ENCODE measurements at places on chromosomes 11 and 22.
A peak's percentile ranks its signal among the peaks of the same experiment; 100 is the strongest.

- no peak for DNase-seq
Measured at GRCh38 chr11:63687845-63688244, 6.5 kb downstream of the RTN3 start.

DNA sequence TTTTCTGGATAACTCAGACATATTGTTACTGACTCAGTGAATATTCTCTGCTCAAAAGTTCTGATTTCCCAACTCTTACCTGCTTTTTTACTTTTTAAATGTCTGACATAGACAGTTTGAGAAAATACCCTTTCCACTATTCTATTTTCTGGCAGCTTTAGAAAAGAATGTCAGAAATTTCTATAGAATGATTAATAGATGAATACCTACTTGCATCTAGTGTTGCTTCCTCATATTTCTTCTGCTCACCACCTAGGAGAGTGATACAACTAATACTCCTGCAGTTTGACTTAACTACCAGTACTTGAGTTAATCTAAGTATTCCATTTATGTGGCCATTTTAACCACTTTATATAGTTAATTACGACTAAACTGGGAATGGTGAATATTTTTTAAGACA lies 55.2 kb downstream of the KDM2A start:
- DNase-seq: no peak

GRCh38 chr22:21921184-21921721 lies 31.4 kb downstream of the PPM1F start:
- DNase-seq: no peak

- DNase-seq: no peak
Measured at GRCh38 chr11:69540118-69541000, 58.9 kb downstream of the LINC01488 start.

DNA sequence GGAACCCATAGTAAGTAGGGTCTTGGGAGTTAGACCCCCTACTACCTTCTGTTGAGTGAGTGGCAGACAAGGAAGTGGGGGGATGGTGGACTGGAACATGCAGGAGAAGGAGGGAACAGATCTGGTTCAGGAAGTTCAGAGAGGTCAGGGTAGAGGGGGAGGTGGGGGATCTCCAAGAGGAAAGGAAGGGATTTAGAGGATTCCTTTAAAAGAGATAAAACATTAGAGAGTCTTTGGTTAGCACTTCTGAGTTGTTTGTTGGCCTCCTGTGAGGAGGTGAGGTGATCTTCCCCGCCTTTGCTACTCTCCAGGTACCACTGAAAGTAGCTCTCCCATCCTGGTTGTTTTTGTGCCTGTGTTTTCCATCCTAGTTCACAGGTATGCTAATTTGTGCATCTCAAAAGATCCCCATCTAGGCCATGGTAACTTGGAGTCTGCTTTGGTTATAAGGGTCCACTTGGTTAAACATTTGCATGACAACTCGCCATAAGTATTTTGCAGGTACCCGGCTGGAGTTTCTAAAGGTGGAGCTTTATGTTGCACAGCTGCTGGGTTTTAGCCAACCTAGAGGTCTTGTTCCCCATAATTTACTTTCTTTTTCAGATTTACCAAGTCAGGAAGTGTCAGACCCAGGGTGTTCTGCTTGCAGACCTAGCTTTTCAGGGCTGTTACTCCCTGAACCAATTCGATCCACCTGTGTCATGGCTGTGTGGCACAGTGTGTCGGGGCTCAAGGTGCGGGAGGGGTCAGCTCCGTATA lies 79.3 kb upstream of the SORL1 start:
- no peak for DNase-seq

DNA sequence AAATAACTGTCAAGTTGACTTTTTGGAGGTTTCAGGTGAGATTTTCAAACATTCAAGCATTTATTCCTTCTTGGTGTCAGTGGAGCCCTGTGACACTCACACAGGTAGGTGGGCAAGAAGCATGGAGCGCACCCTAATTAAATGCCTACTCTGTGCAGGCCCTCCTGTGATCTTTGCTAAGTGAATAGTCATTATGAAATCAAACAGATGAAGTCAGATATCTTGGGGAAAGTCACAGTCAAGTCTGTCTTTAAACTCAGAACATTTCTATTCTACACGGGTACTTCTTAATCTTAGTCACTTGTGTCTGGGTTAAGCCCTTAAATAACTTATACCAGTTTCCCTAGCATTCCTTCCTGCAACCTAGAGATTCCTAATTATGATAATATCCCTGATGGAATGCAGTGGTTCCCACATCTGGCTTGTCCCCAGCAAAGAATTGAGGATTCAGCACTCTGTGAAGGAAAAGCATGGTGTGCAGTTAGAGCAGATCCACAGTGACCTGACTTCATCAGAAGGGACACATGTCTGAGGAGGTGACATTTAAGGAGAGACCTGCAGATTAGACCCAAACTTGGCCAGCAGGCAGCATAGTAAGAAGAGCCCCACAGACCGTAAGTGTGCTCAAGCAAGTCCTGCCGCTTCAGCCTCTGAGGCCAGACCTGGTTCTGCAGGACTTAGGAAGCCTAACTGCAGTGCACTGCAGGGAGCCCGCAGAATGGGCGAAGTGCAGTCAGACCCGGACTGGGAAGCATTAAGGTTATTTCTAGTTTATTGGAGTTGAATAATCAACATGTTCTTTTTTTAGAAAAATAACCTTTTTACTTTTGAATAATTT lies 85.3 kb upstream of the GAL start:
- DNase-seq: peak; percentile 36

DNA sequence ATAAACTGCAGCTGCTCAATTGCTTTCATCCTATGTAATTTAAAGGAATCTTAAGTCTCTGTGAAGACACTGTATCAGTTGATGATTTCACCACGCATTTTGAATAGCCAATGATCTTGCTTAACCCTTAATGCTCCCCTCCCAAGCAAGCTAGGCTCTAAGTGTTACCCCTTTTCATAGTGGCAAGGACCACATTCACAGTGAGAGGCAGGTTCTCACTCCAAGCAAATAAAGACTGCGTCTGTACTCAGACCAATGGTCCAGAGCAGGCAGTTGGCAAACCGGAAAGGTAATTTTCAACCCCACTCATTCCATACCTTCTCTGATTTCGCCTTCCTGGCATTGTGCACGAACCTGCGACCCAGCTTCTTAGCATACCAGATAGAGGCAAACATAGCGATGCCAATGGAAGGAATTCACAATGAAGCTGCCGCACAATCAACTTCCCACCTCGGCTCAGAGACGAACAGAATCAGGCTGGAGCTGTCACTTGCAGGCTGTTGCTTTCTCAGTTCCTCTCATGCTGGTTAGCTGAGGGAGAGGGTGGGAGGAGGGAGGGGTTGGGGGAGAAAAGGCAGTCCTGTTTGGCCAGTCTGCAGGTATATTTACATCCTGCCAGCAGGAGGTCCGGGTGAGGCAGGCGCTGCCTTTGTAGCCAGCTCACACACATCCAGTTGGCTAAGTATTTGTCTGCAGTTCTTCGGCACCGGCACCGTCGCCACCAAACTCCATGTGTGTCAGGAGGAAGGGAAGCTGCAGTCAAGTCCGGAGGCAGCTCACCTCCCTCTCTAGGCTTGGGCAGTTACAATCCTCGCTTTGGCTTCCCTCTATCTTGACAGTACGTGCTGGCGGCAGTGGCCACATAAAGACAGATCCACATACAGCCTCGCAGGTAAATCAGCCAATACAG lies 1151.2 kb upstream of the CCDC90B start:
- no peak for DNase-seq

GRCh38 chr11:41954034-41954433 lies 494.6 kb upstream of the LRRC4C start:
- peak; percentile 0 for DNase-seq

DNA sequence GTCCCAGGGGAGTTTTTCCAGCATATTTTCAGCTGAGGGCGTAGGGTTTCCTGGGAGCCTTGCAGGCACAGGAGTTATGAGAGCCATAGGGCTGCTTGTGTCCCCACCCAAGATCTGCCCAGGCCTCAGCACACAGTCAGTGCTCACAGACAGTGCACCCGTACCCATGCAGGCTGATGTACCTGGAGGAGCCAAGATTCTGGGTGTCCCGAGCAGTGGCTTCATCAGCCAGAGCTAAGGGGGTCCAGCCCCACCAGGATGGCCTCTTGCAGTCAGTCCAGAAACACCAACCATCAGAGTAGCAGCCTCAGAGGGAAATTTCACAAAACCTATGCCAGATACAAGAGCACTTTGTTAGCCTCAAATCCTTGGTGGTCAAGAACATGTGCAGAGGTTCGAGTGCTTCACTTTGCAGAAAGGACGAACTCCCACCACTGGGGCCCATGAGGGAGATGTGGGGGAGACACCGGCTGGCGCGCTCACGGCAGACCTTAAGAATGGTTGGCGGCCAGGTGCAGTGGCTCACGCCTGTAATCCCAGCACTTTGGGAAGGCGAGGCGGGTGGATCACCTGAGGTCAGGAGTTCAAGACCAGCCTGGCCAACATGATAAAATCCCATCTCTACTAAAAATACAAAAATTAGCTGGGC lies 43.8 kb upstream of the RTL6 start:
- no peak for DNase-seq

- DNase-seq: peak; percentile 97
Measured at GRCh38 chr11:46242952-46243795, 34.3 kb upstream of the CREB3L1 start.

GRCh38 chr11:87304412-87304811 lies 266.7 kb downstream of the TMEM135 start:
- no peak for DNase-seq

DNA sequence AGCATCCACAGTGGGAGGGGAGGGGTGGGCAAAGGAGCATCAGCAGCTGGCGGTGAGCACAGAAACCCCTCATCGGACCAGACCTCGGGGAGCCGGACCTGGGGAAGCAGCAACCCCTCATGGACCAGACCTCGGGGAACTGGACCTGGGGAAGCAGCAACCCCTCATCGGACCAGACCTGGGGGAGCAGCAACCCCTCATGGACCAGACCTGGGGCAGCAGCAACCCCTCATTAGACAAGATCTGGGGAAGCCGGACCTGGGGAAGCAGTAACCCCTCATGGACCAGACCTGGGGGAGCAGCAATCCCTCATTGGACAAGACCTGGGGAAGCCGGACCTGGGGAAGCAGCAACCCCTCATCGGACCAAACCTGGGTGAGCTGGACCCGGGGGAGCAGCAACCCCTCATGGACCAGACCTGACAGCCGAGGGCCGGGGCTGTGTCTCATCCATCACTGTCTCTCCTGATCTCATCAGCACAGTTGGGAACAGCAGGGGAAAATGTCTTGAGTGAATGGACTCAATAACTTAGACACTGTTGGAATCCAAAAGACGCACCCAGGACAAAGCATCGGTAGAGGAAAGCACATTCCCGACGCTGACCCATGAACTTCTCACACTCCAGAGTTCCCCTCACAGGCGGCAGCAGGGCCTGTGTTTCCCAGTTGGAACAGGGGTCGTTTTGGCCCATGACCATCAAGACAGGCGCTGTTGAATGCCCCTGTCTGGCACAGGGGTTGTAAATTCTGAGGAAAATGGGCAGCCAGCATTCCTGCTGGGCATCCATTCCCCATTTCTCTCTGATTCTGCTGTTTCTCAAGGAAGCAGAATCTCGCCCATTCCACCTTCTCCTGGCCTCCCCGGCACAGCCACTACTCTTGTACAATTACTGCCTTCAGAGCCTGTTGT lies 1494.6 kb downstream of the TBC1D22A start:
- DNase-seq: no peak

GRCh38 chr11:14593671-14594070 lies 49.9 kb upstream of the PDE3B start:
- DNase-seq: no peak

DNA sequence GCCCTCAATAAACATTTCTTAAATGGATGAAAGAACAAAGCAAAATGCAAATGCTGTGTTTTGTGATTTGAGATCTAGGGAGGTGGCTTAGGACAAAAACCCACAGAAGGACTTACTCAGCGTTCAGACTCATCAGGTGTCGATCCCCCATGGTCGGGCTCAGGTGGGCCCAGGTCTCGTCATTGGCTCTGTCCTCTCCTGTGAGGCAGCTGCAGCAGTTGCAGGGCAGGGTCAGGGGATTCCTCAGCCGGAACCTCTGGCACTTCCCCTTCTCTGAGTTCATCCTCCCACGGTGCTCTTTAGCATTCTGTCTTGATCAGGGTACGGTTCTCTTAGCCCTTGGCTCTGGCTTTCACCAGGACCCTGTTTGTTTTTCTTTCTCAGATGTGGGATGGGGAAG lies 14.0 kb upstream of the ACR start:
- no peak for DNase-seq

- DNase-seq: no peak
Measured at GRCh38 chr22:49476176-49476575, 351.5 kb downstream of the BRD1 start.

DNA sequence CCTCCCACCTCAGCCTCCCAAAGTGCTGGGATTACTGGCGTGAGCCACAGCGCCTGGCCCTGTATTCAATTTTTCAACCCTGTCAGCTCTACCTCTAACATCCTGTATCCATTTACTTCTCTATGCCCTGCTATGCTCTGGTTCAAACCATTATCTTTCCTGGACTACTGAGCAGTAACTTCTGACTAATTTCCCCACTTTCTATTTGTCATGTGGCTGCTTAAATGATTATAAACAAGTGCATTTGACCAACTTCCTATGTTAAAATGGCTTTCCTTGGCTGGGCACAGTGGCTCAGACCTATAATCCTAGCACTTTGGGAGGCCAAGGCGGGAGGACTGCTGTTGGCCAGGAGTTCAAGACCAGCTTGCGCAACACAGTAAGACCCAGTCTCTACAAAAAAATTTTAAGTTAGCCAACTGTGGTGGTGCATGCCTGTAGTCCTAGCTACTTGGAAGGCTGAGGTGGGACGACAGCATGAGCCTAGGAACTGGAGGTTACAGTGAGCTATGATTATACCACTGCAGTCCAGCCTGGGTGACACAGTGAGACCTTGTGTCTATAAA lies 2.1 kb downstream of the MED19 start:
- no peak for DNase-seq
